ENCODE measurements at places on chromosomes 4 and X.

DNA sequence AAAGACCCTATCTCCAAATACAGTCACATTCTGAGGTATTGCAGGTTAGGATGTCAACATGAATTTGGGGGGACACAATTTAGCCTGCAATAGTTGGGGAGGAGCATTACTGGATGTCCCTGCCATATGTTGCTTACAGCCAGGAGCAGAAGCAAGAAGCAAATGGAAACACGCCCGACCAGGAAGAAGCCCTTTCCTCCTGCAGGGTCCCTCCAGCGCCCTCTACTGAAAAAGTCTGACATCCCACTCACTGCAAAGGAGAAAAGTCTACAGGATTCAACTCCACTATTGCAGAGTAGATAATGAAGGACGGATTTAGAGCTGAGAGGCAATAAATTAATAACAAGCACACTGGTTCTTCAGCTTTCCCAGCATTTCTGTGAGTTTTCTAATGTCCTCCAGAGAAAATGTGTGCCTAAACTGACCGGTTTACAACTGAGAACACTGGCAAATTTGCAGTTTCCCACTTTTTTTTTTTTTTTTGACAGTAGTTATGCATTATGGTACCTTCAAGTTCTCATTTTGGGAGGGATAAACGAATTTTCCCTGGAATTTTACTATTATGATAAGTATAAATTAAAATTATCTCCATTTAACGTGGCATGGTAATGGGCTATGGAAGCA is 31.7 kb downstream of the COQ2 start:
- peak; percentile 2 for DNase-seq

- no peak for DNase-seq
Observed at GRCh38 chr4:22897520-22898108, 204.9 kb downstream of the GBA3 start.

- DNase-seq: no peak
Observed at GRCh38 chrX:97529536-97530200, 646.0 kb downstream of the RPA4 start.

GRCh38 chr4:158005021-158005420 is 167.8 kb downstream of the GASK1B start:
- DNase-seq: no peak

- DNase-seq: no peak
Observed at GRCh38 chrX:108216405-108216804, 124.8 kb downstream of the ATG4A start.

DNA sequence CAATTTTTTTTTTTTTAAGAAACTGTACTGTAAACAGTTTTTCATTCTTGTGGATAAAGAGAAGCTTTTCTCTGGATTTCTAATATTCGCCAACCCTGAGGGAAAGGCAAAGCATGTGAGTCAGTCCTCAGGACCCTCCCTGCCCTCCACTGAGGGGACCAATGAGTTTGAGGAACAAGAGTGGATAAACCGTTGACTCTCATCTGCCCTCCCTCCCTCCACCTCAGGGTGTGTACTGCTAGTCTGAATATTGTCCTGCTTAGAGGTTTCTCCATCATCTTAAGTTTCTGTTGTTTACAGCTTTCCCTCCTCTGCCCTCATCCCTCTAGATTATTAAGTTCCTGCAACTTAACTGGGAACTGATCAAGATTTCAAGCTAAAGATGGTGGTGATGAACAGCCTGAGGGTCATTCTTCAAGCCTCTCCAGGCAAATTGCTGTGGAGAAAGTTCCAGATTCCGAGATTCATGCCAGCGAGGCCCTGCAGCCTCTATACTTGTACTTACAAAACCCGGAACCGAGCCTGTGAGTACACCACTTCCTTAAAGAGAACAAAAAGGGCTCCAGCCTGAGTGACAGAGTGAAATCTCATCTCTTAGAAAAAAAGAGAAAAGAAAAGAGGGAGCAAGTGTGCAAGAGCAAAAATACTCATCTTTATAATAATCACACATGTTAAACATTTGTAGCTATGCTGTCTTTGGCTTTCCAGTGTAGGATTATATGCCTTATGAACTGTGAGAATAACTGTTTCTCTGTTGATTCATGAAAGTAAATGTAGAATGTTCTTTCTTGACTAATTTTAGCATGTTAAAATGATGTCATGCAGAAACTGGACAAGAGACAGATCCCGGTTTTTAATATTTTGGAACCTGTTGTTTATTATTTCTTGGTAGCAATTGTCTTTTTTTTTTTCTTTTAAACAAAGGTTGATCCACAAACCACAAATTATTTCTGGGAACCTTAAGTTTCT is 11.9 kb downstream of the CA5B start:
- DNase-seq: no peak

DNA sequence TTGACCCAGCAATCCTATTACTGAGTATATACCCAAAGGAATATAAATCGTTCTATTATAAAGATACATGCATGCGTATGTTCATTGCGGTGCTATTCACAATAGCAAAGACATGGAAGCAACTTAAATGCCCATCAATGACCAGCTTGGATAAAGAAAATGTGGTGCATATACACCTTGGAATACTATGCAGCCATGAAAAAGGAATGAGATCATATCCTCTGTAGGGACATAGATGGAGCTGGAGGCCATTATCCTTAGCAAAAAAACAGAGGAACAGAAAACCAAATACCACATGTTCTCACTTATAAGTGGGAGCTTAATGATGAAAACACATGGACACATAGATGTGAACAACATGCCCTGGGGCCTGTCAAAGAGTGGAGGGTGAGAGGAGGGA is 124.1 kb upstream of the AFF2 start:
- no peak for DNase-seq

DNA sequence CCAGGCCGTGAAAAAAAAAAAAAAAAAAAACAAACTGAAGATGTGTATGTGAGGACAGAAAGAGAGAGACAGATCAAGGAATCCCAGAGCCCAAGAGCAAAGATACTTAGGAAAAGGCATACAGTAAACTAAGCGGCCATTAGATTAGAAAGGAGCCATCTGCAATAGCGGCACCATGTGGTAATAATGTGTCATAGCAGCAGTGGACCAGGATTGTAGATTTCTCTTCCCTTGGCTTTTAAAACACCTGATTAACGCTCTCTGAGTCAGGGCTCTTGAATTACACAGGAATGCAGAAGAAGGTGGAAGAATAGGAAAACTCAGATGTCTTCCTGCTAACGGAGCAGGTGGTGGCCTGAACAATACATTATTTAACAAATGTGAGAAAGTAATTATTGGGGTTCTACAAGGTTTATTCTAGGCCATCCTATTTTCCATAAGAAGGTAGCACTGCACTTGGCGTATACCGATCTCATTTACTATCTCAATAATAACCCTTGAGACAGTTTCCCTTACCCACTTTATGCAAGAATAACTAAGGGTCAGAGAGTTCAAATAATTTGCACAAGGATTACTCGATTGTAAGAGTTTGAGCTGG is 182.7 kb downstream of the KCNIP4 start:
- DNase-seq: no peak

GRCh38 chr4:106985830-106986229 is 50.3 kb downstream of the DKK2 start:
- no peak for DNase-seq

- DNase-seq: no peak
Observed at GRCh38 chrX:41933546-41933945, 10.2 kb upstream of the CASK start.

- DNase-seq: no peak
Observed at GRCh38 chr4:169054879-169055278, 44.8 kb upstream of the CBR4 start.

- no peak for DNase-seq
Observed at GRCh38 chr4:93957186-93957585, 128.6 kb downstream of the ATOH1 start.

GRCh38 chrX:24566240-24566639 is 80.9 kb downstream of the PCYT1B start:
- no peak for DNase-seq

- no peak for DNase-seq
Observed at GRCh38 chr4:183348706-183349659, 26.8 kb upstream of the CLDN24 start.

- no peak for DNase-seq
Observed at GRCh38 chr4:8287343-8288280, 18.1 kb downstream of the HTRA3 start.

DNA sequence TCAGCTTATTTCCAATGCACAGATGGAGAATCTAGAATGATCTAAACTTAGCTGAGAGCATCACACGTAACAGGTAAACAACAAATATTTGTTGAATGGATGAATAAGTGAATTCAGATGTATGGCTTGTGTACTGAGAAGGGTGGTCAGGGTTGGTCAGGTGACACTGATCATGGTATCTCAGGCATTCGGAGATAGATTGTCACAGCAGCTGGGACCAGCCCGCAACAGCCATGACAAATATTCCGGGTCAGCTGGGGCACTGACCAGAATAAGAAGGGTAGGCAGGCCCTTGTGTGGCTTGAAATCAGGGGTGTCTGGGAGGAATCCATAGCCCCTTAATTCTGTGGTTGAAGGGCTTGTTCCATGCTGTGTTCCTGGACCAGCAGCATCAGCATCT is 159.4 kb upstream of the ARX start:
- DNase-seq: no peak

DNA sequence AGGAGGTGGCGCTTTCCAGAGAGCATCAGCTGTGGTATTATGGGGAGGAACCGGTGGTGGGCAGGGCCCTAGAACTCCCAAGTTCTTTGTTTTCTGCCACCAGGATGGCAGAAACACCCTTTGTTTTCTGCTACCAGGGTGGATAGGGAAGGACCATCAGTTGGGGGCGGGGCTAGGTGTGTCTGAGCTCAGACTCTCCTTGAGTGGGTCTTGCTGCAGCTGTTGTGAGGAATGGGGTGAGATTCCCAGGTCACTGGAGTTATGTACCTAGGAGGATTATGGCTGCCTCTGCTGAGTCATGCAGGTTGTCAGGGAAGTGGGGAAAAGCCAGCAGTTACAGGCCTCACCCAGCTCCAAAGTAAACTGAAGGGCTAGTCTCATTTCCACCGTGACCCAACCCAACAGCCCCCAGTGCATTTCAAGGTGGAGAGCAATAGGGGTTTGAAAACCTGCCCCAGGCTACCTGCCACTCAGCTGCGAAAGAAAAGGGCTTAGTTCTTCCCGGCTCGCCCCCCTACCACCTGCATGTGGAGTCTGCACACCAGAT is 167.8 kb upstream of the FAM241A start:
- DNase-seq: no peak

GRCh38 chrX:9037296-9037695 is 3.4 kb upstream of the FAM9B start:
- DNase-seq: no peak

- DNase-seq: peak; percentile 9
Observed at GRCh38 chr4:65661471-65661870, 8.8 kb downstream of the EPHA5 start.

DNA sequence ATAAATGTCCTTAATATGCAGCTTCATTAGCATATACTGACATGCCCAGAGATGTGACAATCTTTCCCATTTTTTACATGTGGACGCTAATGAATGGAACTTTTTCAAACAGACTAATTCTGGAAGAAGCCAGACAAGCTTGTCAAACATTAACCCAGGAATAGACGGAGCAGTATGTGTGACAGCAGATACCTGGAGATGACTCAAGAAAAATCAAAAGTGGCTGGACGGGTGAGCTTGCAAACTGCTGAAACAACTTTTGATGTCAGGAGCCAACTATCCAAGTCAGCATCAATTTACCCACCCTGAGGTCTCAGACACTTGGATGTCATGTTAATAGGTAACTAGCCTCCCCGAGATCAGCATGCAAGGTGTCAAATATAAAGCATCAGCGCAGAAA is 183.0 kb downstream of the PACRGL start:
- no peak for DNase-seq

GRCh38 chr4:75004755-75005668 is 72.1 kb downstream of the PARM1 start:
- no peak for DNase-seq

GRCh38 chrX:41275661-41276609 is 58.0 kb upstream of the DDX3X start:
- DNase-seq: peak; percentile 49

GRCh38 chrX:39931529-39932282 is 166.1 kb downstream of the BCOR start:
- no peak for DNase-seq

- DNase-seq: no peak
Observed at GRCh38 chr4:117479673-117480072, 394.3 kb upstream of the TRAM1L1 start.

GRCh38 chr4:87193958-87194675 is 26.3 kb downstream of the KLHL8 start:
- no peak for DNase-seq

DNA sequence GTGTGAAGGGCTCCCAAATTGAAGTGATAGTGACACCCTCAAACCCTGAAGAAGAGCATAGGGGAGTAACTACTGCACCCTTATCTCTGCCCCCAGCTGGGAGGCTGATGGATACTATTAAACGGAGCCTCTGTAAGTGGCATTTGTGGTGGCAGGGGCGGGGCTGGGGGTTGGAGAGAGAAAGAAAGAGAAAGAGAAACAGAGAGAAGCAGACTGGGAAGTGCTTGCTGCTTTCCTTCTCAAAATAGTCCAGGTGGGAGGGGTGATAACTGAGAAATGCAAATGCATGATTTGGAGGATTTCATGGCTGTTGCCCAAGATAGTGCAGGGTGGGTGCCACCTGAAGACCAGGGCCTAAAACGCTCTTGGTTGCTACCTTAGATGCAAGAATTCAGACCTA is 253.5 kb upstream of the GATB start:
- no peak for DNase-seq

DNA sequence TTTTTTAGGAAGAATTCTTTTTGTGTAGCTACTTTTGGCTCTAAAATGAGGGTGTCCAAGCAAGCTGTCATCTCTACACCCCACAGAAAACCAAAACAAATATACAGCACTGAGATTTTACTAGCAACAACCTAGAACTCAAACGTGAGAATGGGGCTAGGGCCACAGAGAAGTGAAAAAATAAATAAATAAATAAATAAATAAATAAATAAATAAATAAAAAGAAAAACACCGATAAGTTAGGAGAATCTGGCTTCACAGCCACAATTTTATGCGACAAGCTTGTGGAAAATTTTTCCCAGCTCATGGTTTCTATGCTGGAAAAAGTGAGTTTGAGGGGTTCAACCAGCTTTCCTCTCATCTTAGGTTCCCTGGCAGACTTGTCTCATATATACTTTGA is 324.6 kb upstream of the TACR3 start:
- no peak for DNase-seq

DNA sequence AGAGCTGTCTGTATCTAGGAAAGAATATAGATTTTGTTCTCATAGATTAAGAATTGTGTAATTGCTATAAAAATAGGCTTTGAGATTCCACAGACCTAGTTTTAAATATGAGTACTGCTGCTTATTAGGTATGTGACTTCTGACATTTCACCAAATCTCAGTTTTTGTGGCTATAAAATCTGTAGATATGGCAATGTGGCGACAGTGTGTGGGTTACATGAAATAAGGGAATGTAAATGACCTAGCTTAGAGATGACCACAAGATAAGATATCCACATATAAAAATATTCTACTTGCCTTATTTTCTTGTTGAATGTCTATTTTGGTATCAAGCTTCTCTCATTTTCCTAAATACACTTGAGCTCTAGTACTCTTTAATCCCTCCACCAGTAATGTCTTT is 193.8 kb downstream of the UNC5C start:
- DNase-seq: no peak

Data from NCI-H2107 (cell line).